ENCODE measurements at places on chromosomes 5 and 9.

GRCh38 chr5:71734141-71734540, 15.1 kb downstream of the CARTPT start:
- no peak for DNase-seq

- peak; percentile 64 for DNase-seq
Measured at GRCh38 chr9:77954013-77954665, 77.5 kb downstream of the GNAQ start.

- no peak for DNase-seq
Measured at GRCh38 chr5:54996466-54996865, 11.1 kb upstream of the ESM1 start.

GRCh38 chr5:71929003-71929402, 178.3 kb upstream of the MAP1B start:
- no peak for DNase-seq

GRCh38 chr5:133284306-133284705, 232.5 kb downstream of the HSPA4 start:
- DNase-seq, result no peak

DNA sequence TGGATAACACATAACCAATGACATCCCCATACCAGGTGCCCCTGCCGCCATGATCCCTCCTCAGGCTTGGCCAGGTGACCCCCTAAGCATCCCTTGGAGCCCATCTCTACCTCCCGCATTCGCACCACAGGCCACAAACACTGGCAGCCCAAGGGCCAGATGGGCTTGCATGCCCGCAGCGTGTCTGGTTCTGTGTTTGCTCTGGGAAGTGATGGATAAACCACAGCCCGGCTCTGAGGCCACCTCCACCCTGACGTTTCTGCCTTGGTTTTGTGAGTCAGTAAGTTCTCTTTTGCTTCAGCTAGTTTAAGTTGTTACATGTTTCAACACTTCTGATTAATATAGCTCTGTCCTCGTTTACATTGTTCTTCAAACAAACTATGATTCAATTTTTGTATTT, 172.4 kb upstream of the PHYKPL start:
- no peak for DNase-seq

DNA sequence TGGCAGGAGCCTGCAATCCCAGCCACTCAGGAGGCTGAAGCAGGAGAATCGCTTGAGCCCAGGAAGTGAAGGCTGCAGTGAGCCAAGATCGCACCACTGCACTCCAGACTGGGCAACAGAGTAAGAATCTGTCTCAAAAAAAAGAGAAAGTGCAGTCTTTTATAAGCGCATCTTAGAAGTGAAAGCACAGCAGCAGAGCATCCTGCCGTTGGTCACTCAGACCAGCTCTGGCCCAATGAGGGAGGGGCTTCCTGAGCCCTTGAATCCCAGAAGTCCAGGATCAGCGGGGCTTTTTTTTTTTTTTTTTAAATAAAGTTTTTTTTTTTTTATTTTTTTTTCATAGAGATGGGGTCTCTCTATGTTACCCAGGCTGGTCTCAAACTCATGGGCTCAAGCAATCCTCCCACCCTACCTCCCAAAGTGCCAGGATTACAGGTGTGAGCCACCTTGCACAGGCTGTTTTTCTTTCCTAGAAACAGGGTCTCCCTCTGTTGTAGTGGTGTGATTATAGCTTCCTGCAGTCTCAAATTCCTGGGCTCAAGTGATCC, 42.3 kb downstream of the NAIF1 start:
- no peak for DNase-seq

GRCh38 chr9:76297721-76298239, 96.4 kb downstream of the RFK start:
- DNase-seq, result peak; percentile 77

DNA sequence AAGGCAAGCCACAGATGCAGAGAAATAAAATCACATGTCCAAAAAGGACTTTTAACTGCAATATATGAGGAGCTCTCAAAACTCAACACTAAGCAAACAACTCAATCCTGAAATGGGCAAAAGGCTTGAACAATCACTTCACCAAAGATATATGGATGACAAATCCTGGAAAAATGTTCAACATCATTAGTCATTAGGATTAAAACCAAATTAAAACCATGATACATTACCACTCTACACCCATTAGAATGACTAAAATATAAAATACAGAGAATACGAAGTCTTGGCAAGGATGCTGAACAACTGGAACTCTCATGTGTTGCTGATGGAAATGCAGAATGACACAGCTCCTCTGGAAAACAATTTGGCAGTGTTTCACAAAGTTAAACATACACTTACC, 277.4 kb downstream of the TLE1 start:
- peak; percentile 62 for DNase-seq

DNA sequence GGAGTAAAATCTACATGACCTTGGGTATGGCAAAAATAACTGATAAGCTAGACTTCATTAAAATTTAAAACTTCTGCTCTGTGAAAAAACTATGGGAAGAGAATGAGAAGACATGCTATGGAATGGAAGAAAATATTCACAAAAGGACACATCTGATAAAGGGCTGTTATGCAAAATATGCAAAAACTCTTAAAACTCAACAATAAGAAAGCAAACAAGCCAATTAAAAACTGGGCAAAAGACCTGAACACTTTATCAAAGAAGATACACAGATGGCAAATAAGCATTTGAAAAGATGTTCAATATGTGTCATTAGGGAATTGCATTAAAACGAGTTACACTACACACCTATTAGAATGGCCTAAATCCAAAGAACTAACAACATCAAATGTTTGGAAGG, 439.5 kb downstream of the EFNA5 start:
- DNase-seq, result no peak

GRCh38 chr5:59863777-59864176, 29.7 kb downstream of the PDE4D start:
- peak; percentile 60 for DNase-seq

Measured in foreskin fibroblast (primary cell).